ENCODE measurements at places on chromosomes 11 and 22.

- DNase-seq: no peak
These were observed 77.8 kb downstream of the C11orf91 start for GRCh38 chr11:33622806-33623205.

GRCh38 chr11:92362989-92363388, 138.4 kb downstream of the FAT3 start:
- no peak for DNase-seq

- no peak for DNase-seq
These were observed 62.4 kb downstream of the NELL1 start for GRCh38 chr11:20731676-20732215.

- DNase-seq: no peak
These were observed 17.3 kb upstream of the RAPSN start for GRCh38 chr11:47466201-47466600.

DNA sequence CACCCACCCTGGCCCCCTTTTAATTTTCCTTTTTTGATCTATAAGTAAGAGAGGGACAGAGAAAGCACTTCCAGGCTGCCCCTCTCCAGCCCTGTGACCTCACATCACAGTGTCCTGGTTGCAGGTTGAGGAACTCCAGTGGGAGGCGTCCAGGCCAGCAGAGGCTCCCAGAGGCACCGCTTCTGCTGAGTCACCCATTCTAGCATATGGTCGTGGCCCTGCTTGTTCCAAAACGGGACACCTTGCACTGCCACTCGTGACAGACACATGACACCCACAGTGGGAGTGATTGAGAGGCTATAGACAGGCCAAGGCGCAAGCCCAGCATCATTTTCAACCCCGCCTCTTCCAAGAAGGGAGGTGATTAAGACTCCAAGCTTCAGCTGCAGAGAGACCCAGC, 16.0 kb upstream of the TMPRSS4 start:
- no peak for DNase-seq

DNA sequence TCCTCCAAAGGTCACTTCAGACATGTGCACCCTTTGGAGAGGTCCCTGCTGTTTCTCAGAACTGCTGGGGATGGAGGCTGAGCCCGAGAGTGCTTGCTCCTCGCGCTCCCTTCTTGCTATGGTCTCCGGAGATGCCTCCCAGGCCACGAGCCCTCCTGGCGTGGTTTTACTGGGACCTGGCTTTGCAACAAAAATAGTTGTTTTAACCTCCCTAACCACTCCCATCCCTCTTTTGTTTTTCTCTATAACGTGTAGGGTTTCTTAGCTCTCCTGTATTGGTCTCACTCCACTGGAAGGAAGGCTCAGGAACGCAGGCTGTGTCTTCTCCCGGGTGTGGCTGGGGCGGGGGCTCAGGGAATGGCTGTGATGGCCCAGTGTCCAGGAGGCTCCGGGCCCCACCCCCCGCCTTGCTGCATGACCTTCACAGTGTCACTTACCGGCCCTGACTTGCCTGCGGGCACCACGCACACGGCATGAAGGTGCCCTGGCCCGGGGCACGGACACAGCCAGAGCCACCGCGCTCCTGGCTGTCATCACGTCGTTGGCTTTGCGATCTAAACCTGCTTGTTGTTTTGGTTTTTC, 5.6 kb downstream of the PTDSS2 start:
- DNase-seq: no peak

GRCh38 chr11:20203831-20204230, 43.6 kb upstream of the DBX1 start:
- no peak for DNase-seq

DNA sequence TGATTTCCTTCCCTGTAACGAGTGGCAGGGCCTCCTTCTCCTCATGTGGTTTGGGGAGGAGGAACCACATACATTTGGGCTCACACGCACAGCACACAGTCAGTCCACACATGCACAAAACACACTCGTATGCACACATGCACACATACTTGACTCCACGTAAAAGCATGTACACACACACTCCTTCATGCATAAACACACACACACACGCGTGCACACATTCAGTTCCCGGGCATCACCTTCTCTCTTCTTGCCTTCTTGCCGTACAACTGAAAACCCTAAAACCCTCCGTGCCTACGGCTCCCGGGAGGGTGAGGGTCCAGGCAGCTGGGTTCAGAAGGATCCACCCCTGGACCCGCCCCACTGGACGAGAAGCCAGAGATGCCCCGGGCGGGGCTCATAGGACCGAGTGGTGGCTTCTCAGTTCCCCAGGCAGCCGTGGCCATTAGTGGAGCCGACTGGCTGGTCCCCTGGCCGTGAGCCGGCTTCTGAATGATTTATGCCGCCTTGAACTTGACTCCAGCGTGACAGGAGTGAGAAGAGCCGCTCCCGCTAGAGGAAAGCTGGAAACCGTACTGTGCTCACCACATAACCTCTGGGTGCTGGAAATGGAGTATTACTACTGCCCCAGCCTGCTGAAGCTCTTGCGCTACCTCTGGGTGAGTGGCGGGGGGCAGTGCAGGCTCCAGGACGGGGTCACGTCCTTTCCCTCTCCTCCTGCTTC, 117.4 kb downstream of the KIAA1671 start:
- DNase-seq: no peak

- no peak for DNase-seq
These were observed 37.0 kb downstream of the KIAA1671 start for GRCh38 chr22:24989541-24989951.

GRCh38 chr11:84136926-84137325, 850.8 kb upstream of the CCDC90B start:
- no peak for DNase-seq

- no peak for DNase-seq
These were observed 7.2 kb downstream of the POLD4 start for GRCh38 chr11:67345920-67346819.

- no peak for DNase-seq
These were observed 335.7 kb upstream of the PLET1 start for GRCh38 chr11:112596324-112596723.

DNA sequence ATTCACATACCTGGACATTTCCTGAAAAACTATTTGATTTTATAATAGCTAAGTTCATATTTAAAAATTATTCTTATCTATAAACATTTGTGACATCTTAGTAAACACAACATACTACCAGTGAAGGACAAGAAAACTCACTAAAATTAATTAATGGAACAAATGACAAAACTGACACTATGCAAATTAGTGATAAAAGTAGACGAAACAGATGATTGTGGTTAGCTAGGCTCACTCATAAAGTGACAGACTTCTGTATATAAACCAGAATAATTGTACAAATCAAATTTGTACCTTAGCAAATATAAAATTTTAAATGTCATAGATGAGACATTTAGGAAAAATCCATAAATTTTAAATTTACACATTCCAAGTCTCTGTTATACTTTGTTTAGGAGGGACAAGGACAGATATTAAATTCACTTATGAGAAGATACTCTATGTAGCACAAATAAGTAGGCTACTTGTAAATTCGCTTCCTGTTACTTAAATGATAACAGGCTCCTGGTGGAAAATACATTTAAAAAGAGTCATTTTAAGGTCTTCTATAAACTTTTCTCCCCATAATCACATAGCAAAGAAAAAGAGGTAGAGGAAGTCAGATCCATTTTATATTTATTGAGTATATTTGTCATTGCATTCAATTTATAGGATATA, 81.2 kb downstream of the KIF18A start:
- DNase-seq: no peak

- DNase-seq: no peak
These were observed 503.7 kb downstream of the NTM start for GRCh38 chr11:131874070-131874469.

DNA sequence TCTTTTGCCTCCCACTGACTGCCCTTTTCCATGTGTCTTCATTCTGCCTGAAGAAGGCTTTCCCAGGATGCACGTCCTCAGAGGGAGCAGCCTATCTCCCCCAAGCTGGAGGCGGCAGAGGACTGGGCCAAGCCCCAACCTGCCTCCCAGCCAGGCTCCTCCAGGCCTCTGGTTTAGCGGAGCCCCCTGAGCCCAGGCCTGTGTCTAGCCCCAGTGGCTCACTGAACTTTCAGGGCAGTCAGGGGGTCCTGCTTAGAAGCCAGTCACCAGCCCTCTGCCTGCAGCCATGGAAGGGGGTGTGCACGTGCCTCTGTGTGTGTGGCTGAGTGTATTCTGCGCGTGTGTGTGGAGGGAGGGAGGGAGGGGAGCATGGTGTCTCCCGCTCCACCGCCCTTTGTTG, 10.4 kb upstream of the GRK2 start:
- no peak for DNase-seq

DNA sequence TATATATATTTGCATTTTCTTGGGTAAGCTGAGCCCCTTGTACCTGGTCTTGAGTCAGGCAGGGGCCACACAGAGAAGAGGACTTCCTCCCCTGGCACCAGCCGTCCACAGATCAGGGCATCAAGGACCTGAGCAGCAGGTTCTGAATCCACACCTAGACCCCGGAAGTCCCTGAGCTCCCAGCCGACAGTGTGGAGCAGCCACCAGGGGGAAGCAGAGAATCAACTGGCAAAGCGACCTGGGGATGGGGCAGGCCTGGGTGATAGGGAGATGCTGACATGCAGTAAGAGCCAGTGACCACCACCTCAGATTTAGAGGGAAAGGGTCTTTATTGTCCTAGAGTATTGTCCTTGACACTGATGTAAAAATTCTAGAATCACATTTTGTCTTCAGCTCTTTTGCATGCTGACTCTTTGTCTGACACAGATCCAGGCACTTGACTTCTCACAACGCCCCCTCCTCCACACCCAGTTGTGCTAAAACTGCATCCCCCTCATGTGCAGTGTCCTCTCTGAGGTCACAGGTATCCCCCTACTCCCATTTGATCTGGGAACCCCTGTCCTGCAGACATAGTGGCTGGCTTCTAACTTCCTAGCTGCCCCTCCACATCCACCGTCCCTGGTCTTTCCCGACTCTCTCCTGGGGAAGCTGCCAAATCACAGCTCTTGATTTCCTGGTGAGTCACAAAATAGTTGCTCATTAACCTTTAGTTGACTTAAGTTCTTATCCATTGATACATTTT, 109.3 kb downstream of the GGTLC2 start:
- DNase-seq: no peak

- DNase-seq: no peak
These were observed 609.8 kb downstream of the NTM start for GRCh38 chr11:131980199-131980598.

DNA sequence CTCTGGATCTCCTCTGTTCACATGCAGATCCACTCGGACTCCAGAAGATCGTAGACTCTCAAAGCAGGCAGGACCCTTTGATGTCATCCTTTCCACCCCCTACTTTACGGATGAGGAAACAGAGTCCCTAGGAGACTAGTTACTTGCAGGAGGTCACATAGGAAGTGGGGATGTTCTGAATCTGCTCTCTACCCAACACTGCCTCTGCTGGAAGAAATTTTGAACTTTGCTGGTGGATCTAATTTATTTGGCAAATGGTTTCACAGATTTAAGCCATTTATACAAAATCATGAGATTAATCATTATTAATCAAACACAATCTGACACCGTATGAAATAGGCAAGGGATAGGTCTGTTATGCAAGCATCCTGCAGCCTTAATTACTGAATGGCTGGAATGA, 55.0 kb upstream of the USP47 start:
- no peak for DNase-seq

DNA sequence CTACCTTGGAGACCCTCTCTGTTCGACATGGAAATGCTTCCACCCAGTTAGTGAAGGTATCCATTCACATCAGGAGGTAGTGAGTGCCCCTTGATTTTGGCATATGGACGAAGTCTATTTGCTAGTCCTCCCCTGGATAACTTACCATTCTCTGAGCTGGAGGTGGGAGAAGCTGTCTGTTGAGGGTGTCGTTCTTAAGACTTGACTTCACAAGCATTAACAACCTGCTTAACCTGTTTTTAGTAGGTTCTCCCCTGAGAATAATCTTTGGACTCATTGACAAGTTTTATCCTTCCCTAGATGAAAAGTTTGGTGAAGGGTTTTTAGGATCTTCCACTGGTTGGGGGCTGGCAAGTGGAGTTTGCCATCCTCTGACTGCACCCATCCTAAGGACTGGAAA, 1053.8 kb upstream of the CNTN5 start:
- no peak for DNase-seq

GRCh38 chr11:97163631-97164191, 773.9 kb downstream of the JRKL start:
- no peak for DNase-seq

DNA sequence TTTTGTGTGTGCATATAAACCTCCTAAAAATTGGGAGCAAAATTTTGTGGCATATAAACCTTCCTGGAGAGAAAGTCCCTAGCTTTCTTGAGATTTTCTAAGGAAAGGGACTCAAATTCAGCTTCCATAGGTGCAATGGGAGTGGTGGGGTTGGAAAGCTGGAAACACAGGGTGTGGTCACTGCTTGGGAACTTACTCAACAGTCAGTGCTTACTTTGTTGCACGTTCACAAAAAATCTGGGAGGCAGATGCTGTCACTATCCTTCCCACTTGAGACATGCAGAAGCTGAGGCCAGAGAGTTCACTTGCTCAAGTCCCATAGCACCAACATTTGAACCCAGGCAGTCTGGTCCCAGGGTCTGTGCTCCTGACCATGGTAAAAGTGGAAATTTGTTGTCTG, 3.9 kb upstream of the CATSPERZ start:
- DNase-seq: no peak

GRCh38 chr11:3105791-3106735, 48.8 kb upstream of the CARS1 start:
- DNase-seq: no peak

- no peak for DNase-seq
These were observed 7.4 kb upstream of the ZBTB16 start for GRCh38 chr11:114052160-114052559.

- DNase-seq: no peak
These were observed at the start of gene CPT1A for GRCh38 chr11:68841718-68842426. Gene CPT1A, minus strand, starts transcription at chr11:68841916. Its CDS starts 26,442 bp downstream, at chr11:68815474.

DNA sequence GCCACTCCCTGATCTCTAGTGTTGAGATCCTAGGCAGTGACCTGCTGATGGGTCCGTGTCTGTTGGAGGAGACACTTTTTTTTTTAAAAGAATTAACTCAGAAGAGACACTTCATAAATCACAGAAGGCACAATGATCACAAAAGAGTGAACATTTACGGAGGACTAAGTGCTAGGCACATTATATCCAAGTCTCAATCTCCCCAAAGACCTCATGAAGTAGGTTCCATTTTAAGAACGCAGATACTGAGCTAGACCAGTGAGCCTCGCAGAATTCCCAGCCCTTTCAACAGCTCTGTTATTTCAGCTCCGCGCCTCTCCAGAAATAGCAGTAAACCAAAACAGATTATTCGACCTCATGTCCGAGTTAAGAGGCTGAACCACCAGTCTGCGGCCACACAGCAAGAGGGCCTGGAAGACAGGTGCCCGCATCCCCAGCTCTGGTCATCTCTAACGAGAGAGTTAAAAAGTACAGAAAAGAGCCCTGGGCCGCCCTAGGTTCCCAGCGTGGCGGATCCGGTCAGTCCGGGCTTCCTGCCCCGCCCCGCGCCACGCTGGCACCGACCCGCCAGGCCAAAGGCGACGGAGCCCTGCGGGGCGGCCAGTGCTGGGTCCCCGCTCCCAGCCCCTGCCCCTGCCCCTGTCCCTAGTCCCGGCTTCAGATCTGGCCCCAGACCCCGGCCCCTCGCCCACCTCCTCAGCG, 612 bp downstream of the XBP1 start:
- DNase-seq: peak; percentile 30

DNA sequence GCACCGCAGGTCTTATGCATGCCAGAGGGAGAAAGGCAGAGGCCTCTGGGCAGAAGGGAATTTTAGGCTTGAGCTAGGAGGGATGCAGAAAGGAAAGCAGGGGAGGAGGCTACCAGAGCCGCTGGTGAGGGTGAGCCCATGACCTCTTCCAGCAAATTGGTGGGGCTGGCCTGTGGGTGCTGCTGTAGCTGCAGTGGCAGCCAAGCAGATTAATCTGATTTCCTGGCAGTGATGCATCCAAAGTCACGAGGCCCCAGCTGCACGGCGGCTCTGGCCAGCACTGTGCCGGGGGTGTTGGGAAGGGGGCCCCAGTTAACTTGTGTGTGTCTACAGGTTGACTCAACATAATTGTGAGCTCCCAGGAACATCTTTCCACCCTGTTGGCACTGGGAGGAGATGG, 41.4 kb upstream of the B3GAT1 start:
- no peak for DNase-seq
